ENCODE measurements at places on chromosomes 2 and 18.

DNA sequence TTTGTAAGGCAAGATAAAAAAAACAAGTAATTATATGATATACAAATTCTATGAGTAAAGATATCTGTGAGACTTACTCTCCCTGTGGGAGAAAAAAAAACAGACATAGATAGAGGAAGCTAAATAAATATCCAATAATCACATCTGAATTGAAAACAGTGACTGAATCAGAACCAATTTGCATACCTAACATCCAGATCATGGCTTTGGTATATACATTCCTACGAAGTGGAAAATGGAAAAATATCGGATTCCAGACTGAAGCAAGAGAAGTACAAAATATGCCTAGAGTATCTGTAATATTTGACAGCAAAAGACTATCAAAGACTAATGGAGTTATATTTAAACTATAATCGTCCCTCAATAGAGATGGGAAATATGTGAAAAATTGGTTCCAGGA, 1108.1 kb upstream of the CHAC2 start:
- no peak for DNase-seq

DNA sequence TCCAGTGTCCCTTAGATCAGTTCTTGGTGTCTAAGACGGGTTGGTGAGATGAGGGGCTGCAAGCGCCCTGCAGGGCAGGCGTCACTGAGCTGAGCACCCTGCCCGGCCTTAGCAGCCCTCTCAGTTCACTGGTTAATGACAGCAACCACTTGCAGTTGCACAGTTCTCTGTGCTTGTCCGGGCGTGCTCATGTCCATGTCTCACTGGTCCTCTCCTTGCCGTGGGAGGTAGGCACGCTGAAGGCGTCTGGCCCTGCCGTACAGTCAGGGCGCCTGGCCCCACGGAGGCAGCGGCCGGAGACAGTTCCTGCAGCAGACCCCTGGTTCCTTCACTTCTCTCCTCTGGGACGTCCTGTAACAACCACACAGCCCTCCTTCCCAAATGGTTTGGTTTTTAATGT, 75.3 kb downstream of the ARHGEF4 start:
- DNase-seq = no peak

DNA sequence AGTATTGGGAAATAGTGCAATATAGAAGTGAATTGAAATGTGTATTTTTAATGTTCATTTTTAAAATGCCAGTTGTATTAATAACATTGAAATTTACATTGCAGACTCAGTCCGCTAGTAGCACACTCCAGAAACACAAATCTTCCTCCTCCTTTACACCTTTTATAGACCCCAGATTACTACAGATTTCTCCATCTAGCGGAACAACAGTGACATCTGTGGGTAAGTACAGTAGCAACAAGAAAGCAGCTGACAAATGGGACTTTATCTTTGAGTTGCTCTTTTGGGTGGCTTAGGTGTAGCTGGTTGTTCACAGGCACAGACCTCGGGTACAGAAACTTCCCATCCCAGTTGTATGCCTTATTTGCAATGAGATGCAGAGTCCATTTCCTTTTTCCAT, 118.2 kb upstream of the IL1R2 start:
- no peak for DNase-seq

- no peak for DNase-seq
Observed at GRCh38 chr2:186716899-186717298, 23.0 kb downstream of the FAM171B start.

- DNase-seq = no peak
Observed at GRCh38 chr2:53785366-53785765, 1.4 kb downstream of the ASB3 start.
